ENCODE measurements at places on chromosomes 1 and 21.

- DNase-seq, result no peak
These were observed 6.7 kb upstream of the MYOM3 start for GRCh38 chr1:24118410-24119242.

DNA sequence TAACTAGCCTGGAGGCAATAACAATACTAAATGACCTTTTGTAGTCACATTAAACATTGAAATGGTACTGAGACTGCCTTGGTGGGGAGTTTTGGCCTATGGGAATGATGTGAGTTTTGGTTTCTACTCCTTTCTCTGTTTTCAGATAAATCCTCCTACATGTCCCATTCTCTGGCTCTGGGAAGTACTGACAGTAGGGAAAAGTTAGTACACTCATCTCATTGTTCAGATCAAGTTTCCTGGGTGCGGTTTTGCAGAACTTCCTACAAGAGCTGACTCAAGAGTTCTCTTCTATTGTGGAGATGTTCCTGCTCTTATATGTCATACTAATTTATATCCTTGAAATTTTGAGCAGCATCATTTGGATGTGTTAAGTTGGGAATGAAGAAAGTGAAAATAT, 74.2 kb upstream of the MACF1 start:
- DNase-seq, result no peak

- no peak for DNase-seq
These were observed 842 bp upstream of the ZC3H12A start for GRCh38 chr1:37473431-37474045.

- DNase-seq, result no peak
These were observed 4.7 kb downstream of the TNN start for GRCh38 chr1:175072099-175072951.

DNA sequence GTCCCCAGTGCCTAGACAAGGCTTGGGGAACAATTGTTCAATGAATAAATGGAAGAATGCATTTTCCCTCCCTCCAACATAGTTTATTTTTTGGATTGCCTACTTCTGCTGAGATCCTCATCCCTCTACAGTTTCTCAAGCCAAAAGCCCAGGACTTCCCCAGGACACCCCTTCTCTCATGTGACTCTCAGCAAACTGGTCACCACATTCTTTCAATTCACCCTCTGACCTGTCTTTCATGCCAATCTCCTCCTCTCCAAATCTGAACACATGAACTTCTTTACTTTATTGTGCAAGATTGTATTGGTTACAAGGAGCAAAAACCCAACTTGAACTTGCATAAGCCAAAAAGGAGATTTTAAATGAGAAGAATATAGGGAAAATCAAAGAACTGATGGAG, 103.2 kb upstream of the JUN start:
- DNase-seq, result no peak

- DNase-seq, result no peak
These were observed 2.1 kb upstream of the SLC45A1 start for GRCh38 chr1:8315573-8316475.

DNA sequence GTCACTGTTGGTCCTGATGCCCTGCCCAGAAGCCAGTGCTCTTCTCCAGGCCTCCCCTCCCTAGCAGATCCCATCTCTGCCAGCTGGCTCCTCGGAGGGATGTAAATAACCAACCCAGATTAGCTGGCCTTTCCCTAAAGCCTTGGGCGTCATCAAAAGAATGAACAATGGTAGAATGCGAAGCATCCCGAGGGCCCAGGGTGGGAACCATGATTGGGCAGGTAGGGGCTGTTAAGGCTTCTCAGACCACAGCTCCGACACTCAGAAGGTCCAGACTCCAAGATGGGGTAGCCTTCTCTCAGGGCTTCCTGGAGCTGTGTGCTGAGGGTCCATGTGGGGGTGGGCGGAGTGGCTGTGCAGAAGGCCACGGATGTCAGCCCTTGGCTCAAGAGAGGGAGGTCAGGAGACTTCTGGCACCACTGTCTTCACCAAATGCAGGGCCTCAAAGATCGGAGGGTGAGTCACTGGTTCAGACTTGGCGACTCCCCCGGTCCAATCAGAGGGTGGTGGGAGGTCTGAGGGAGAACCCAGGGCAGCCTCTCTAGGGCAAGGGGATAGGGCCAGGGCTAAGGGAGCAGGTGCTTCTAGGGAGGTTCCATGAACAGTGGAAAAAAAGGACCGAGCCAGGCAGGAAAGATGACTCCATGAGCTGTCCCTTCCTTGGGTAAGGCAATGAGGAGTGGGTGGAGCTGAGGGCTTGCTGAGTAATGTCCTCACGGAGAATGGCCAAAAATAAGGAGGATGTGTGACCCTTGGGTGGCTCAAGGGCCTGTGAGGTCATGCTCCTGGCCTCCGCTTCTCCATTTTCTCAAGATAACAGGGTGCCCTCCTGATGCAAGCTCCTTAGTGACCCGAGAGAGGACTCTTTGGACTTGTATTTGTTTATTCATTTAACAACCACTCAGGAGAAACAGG, 58.4 kb upstream of the EPS8L3 start:
- peak; percentile 88 for DNase-seq

DNA sequence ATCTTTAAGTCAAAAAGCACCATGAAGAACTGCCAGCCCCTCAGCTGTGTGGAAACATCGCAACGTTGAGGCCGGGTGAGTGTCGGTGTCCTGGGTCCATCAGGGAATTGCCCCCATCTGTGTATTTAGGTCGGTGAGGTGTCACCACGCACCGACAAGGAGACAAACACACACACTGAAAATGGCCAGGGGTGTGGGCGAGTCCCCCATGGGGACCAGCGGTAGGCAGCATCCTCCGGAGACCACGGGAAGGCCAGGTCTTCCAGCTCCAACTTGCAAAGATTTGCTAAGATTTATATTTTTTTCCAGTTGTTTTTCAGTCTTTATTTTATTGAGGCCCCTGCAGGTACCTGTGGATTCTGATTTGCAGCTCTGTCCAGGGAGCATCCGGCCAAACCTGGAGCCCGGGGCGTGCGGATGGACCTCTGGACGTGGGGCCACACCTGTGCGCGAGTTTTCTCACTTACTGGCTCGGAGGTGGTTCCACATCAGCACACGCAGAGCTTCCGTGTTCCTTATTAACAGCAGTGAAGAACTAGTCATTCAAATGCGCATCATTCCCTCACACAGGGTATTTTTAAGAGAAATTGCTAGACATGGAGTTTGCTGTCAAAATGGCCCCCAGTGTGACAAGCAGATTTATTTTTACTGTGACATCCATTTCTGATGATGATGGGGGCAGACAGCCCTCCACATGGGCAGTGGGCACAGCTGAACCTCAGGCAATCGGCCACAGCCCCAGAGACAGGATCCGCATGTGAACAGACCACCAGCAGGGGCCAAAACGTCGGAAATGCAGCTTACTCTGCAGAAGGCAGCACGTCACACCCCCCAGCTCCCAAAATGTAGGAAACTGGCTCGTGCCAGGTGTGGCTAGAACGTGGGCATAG, 17.2 kb upstream of the SLC19A1 start:
- DNase-seq, result no peak

- DNase-seq, result no peak
These were observed 38.9 kb upstream of the ZBTB18 start for GRCh38 chr1:244012202-244012601.

DNA sequence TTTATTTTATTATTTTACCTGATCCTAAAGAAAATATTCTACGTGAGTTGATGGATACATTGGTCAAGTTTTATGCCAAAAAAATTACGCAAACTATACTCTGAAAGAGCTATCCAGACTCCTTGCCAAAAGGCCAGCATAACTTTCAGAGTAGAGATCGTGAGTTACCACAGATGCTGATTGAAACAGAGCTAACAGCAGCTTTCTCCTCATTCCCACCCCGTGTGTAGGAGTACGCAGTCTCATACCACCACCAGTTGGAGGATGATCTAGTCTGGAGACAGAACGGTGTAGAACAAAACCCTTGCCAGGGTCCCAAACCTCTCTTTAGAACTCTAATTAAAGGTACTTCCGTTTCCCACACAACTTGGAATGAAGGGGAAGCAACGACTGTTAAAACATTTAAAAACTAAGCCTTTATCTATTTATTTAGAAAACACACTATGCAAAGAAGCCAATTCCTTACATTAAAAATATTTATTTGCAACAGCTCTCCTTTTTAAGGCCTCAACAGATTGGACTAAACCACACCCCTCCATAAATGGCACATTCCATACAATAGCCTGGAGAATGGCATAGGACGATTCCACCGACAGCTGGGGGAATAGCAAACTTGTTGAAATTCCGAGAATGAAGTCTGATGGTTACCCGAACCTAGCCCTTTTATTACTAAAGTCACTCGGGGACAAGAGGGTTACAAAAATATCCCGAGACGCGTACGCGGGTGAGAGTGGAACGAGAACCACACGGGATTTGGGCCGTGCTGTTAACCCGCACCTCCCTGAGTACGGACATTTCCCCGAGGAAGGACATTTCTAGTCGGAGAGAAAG, 1.4 kb downstream of the NUCKS1 start:
- no peak for DNase-seq

- no peak for DNase-seq
These were observed 318.9 kb upstream of the PBX1 start for GRCh38 chr1:164240081-164240480.

DNA sequence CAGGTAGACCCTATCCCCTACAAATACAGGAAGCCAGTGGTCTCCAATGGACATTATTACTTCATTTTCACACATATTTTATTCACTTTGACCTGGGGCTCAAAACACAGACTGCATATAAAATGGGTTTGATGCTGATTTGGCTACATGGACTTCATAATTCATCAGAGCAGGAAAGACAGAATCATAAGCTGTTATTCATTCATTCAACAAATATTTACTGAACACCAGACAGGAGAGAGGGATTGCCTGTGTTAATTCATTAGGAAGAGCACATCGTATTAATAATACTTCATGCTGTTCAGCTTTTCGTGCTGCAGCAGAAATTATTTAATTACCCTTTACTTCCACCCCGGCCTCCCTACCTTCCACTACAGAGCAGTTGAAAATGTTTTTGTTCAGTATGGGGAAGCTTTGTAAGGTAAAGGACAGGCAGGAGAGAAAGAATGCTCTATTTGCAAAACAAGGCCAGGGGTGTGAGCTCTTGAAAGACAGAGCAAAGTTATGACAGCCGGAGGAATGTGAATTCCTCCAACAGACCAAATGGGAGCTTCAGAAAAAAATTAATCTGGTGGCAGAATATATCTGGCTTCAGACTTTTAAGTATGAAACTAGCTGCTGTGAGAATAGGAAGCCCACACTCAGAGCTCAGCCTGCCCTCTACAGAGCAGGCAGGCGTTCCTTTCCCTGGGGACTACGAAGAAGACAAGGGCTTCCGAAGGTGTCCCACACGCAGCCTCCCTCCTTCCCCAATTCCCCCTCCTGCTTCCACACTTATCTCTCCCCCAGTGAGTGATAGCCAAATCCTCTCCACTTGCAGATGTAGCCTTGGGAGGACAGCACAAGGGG, 58.0 kb downstream of the MDM4 start:
- DNase-seq, result no peak

DNA sequence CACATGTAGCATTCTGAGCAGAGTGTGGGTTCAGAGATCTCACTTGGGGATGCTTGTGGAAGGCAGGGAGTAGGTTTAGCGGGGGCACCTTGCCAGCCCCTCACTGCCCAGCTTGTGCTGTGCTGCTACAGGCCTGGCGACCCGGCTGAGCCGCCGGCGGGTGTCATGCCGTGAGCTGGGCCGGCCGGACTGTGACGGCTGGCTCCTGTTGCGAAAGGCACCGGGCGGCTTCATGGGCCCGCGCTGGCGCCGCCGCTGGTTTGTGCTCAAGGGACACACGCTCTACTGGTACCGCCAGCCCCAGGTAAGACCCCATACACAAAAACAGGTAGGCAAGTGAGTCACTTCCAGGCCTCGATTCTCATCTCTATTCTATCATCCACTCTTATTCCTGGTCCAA, 5.5 kb upstream of the CATSPER4 start:
- DNase-seq, result no peak
